ENCODE measurements at places on chromosomes 3 and 15. TPM values are rescaled to one million over a fixed set of nuclear protein-coding genes. Genes with fewer than 3 reads are reported as not detected.

Gene CYP8B1
- total RNA-seq: 0.93 TPM

Gene BCL6
- 223 TPM for total RNA-seq

Gene RHO
- not detected for total RNA-seq

Gene WNT5A
- total RNA-seq: 2.0 TPM

Gene CHRNA7
- 6.5 TPM for total RNA-seq

Gene LRRC15
- not detected for total RNA-seq

Gene GOLGA6L7
- total RNA-seq: not detected

All from gastrocnemius medialis (tissue), 4 donors.